WTC11 (cell line): ENCODE measurements at places on chromosomes 11 and 22. TPM values are rescaled to one million over a fixed set of nuclear protein-coding genes. Genes with fewer than 3 reads are reported as not detected.

DNA sequence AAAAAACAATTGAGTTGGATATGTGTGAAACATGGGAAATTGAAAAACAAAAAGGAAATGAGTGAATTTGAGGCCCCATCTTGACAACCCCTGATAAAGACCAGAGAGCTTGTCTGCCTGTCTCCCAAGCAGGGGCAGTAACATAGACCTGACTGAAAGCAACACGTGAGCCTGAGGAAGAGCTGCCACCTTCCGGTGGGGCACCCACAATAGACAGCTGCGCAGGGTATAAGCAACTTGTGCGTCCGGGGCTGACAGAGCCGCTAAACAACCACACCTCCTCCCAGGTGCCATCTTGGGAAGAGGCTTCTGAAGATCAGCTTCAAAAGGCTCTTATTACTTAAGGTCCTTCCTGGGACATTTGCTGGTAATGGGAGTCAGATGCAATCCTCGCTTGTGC lies 166.8 kb downstream of the NTM start:
- no peak for DNase-seq

- DNase-seq = no peak
These were observed 3.3 kb upstream of the DGCR8 start for GRCh38 chr22:20076627-20077172.

DNA sequence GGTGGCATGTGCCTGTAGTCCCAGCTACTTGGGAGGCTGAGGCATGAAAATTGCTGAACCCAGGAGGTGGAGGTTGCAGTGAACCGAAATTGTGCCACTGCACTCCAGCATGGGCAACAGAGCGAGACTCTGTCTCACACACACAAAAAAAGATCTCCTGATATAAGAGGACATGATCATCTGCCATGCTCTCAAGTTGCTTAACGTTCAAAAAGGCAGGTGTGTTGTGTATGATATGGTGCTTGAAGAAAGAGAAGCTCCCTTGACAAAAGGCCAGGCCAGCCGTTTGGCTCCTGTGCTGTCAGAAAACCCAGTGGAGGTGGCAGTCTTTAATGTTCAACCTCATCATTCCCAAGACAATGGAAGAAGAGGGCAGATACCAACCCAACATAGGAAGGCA lies 117.3 kb upstream of the PLET1 start:
- DNase-seq = no peak

DNA sequence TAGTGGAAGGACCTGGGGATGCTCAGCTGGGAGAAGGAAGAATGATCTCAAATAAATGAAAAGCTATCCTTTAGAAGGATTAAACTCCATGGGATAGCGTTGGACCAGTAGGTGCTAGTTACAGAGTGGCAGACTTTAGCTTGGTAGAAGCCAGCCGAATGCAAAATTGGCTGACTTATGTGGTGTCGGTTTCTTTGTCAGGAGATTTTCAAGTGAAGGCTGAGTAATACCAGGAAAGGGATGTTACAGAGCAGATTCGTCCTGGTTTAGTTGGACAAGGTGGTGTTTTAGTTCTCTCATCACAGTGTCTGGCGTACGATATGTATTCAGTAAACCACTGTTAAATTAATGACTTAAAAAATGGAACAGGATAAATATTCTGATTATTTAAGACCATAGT lies 26.0 kb downstream of the FDX1 start:
- DNase-seq = no peak

- DNase-seq = no peak
These were observed 86.0 kb upstream of the IZUMO1R start for GRCh38 chr11:94218372-94218771.

GRCh38 chr11:69817265-69818230 lies 1.7 kb downstream of the FGF3 start:
- peak; percentile 43 for DNase-seq

DNA sequence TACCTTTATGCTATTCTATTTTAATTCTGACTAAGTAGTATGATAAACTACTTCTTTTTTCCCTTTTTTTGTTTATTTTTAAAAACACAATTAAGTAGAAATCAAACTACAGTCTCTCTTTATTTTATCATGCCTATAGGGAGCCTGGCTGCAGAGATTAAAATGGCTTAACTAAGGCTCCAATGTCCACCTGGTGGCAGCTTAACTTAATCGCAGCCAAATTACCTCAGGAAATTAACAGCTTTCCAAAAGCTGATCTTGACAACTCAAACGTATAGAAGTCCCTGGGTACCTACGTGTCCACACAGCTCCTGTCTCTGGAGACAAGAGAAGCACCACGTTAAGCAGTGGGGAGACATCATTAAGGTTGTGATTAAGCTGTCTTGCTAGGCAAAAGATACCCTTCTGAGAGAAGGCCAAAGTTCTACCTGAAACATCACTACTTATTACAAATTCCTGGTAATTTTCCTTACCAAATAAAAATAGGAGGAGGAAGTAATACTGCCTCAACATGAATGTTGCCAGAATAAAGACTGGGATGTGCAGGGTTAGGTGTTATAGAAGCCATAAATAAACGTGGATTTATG lies 63.2 kb upstream of the SNX19 start:
- DNase-seq = no peak

DNA sequence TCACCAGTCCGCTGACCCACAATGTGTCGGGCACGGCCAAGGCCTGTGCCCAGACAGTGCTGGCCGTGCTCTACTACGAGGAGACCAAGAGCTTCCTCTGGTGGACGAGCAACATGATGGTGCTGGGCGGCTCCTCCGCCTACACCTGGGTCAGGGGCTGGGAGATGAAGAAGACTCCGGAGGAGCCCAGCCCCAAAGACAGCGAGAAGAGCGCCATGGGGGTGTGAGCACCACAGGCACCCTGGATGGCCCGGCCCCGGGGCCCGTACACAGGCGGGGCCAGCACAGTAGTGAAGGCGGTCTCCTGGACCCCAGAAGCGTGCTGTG lies 6.1 kb downstream of the SLC35C1 start:
- DNase-seq = no peak

DNA sequence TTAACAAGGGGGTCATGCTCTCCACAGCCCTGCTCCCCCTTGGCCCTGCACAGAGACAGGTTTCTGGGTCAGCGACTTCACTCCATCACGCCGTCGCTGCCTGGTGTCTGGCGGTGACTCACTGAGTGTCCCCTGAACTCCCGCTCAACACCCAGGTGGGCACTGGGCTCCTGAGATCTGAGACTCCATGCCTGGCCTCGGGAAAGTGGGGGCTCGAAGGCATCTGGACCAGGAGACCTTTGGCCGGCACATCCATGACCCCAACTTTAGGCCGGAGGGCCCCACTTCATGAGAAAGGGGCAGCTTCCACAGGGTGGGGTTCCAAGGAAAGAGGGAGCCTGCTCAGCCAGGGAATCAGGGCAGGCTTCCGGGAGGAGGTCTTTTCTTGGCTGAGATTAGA lies 79.3 kb upstream of the PRR5 start:
- no peak for DNase-seq

- DNase-seq = no peak
These were observed 49.9 kb upstream of the THY1 start for GRCh38 chr11:119472856-119473222.

DNA sequence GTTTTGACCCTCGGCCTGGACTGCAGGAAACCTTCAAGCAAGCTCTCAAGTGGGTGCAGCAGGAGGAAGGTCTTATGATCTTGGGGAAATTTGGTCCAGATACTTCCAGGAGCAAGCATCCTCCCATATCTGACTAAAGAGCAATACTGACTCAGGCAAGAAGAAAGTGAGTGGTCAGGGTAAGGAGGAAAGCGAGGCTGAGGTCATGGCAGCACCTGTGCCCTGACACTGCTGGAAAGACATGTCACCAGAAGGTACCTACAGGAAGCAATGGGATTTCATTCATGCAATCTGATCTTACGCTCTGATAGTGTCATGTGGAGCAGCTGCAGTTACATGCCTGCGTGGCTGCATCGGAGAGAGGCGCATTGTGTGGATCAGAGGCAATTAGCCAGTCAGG lies 6.5 kb upstream of the TOP3B start:
- DNase-seq = no peak

DNA sequence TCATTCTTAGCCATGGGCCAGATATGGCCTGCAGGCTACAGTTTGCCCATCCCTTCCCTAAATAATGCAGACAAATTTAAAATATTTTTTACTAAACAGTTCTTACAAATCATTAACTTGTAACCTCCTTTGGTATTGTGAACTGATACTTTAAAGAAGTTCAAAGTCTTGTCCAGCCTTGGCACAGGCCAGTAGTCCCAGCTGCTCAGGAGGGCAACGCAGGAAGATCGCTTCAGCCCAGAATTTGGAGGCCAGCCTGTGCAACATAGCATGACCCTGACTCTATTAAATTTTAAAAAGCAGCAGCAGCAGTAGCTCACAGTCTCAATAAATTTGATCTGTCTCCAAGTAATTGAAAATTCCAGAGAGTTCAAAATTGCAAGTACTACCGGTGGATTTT lies 83.7 kb upstream of the ARHGAP32 start:
- no peak for DNase-seq

GRCh38 chr22:38924347-38924952 lies 33.0 kb upstream of the APOBEC3A start:
- no peak for DNase-seq

DNA sequence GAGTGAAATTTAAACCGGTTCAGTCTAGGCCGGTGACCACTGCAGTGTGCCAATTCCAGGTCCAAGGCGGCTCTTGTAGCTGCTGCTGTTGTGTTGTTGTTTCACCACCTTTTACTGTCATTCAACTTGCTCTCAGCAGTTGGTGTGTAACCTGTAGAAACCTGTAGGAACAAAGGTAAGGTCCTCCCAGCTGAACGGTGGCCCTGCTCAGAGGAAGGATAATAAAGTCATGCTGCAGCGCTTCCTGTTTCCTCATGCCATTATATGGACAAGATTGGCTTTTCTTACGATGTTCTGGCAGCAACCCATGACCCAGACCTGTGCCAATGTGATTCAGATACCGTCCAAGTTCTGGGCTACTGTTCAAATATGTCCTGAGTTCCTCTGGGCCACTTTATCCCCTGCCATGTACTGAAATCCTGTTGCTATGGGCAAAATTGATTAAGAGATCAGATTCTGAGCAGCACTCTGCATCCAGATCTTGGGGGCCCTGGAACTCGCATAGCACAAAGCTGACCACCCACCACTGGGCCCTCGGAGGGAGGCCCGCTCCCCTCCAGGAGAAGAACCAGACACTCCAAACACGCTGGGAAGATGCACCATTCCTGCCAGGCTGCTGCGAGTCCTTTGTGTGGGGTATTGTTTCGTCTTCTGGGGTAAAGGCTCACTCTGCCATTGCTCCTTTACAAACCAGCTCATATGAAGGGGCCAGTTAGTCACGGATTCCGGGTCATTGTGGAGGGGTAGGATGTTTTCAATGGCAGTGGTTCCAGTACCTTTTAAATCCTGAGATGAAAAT lies 13.2 kb downstream of the FAM181B start:
- DNase-seq = no peak

DNA sequence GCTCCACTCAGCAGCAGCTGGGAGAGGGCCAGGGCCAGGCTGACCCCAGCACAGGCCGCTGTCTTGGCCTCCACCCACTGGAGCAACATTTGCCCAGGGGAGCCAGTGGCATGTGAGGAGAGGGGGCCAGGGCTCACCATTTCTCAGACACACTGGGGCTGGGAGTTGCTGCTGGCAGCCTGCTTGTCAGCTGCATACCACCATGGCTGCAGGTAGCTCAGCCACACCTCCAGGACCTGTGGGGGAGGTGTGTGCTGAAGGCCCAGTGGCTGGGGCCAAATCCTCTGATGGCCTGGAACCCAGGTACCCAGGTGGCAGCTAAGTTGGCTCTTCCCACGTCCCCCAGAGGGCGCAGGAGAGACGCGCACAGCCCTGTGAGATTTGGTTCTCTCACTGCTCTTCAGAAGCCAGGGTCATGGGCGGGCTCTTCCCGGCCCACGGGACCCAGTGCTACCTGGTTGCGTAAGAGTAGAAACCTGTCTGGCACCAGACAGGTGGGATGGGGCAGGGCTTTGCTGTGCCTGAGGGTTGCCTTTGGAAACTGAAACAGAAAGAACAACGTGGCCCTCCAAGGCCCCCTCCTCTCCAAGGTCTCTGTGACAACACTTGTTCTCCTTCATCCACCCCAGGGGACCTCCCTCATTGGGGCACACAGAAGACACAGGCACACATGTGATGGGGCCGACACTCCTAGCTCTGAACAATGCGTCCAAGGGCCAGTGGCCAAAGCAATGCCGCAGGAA lies 98.8 kb downstream of the MED15 start:
- peak; percentile 88 for DNase-seq

DNA sequence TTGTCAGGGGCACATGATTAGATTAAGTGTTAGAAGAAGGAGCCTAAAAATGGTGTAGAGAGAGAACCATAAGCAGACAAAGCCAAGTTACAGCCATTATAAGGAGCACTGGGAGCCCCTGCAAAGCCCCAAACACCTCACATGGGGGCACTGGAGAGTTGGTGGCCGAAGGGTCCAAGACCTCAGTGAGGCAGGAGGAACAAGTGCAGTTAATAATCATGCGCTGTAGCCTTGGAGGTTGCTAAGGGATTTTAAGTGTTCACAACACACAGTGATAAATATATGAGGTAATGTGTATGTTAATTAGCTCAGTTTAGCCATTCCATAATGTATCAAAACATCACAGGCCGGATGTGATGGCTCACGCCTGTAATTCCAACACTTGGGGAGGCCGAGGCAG lies 54.4 kb upstream of the JAM3 start:
- peak; percentile 50 for DNase-seq

DNA sequence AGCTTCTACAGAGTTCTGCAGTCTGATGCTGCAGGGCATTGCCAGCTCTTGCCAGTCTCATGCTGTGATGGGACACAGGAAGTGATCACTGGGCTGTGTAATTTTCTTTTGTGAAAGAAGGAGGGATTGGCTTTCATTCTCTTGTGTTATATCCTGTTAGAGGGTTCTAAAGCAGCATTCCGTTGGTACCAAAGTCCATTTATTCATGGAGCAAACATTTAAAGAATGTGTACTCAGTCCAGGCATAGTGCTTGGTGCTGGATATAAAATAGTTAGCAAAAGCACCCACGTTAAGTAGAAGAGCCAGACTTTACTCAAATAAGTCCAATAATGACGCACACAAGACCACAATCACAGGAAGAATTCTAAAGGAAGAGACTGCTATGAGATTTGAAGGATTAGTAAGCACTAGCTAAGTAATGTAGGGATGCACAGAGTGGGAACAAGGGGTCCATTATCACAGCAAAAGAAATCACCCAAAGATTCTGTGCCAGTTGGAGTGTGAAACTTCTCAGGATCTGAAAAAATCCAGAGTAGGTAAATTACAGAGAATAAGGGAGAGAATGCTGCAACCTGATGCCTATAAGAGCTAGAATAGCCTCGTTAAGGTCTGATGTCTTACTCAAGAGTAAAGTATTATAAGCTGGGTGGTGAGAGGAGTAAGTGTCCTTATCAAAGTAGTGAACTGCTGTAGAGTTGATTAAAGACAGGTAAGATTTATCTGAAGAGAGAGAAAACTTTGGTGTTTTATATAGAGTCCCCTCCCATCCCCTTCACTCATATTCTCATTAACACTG lies 728.3 kb downstream of the METTL15 start:
- DNase-seq = no peak

DNA sequence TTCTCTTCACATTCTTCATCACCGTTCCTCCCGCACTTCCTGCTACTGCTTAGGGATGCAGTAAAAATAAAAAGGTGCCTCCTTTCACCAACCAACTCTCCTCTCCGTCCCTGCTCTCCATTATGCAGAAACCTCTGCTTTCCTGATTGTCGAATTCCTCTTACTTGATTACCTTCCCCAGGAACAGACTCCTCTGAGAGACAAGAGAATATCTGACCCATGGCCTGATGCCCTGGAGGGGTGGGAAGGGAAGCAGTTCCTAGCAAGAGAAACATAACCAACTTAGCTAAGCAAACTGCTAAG lies 80.9 kb downstream of the TRIM29 start:
- DNase-seq = no peak

Gene SCT
- total RNA-seq = 2.3 to 3.3 TPM (median 2.9 TPM) in 3 replicates

Gene POU2AF2
- not detected in 3 replicates for total RNA-seq

Gene HBB
- 0.34 TPM in 1 of 3 replicates, not detected in the others for total RNA-seq

Gene RIBC2
- total RNA-seq = 1.7 to 2.4 TPM (median 2.4 TPM) in 3 replicates
